ENCODE measurements at places on chromosomes 16 and 17. TPM values are rescaled to one million over a fixed set of nuclear protein-coding genes. Genes with fewer than 3 reads are reported as not detected.

DNA sequence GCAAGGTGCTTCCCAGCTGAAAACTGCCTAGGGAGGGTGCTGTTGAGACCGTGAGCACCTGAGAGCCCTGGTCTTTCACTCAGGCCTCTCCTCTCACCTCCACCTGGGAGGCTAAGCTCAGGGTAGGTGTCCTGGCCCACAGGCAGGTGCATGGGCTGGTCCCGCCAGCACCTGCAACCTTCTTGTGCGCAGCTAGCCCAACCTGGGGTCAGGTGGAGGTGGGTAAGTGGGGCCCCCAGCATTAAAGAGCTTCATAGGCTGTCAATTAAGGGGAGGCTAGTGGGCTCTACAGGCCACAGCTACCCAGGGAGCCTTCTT is 8.7 kb downstream of the ADCY7 start:
- H3K36me3 ChIP-seq, result peaks cover 2% of the 10 kb centered on the region
- H3K4me3 ChIP-seq, result no peak overlapping the region
- H3K4me1 ChIP-seq, result no peaks in the 10 kb centered on the region
- no peaks in the 10 kb centered on the region for H3K27me3 ChIP-seq
- no peak for DNase-seq

DNA sequence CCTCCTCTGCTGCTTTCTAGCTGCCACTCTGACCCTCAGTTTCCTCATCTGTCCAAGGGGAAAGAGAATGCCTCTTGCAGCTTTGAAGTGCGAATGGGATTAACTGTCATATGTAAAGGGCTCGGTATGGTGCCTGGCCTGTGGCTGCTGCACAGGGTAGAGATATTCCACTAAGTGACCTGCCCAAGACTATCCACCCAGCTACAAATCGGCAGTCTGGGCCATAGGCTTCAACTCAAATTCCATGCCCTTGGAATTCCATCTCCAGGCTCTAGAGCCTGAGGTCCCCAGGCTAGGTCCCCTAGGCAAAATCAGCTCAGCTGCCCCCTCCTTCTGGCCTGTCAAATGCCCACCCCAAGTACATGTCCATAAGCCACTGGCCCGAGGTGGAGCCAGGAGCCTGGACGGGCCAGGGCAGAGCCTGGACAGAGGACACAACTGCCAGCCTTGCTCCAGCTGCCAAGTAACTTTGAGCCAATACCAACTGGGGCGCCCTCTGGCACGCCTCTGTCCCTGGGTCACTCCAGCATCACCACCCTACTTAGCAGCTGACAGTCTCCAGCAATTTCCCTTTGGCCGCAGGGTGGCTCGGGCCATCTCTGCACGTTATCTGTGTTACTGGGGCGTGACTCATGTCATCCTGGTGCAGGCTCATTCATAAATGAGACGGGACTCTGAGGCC is 57.2 kb downstream of the SDK2 start:
- H3K4me3 ChIP-seq, result no peak overlapping the region
- H3K27me3 ChIP-seq, result no peaks in the 10 kb centered on the region
- no peaks in the 10 kb centered on the region for H3K4me1 ChIP-seq
- no peak for DNase-seq
- H3K27ac ChIP-seq, result no peak overlapping the region

GRCh38 chr16:73196670-73197069 is 148.7 kb upstream of the ZFHX3 start:
- H3K27me3 ChIP-seq, result peaks cover 14% of the 10 kb centered on the region
- H3K4me3 ChIP-seq, result no peak overlapping the region
- no peaks in the 10 kb centered on the region for H3K36me3 ChIP-seq
- no peak overlapping the region for H3K27ac ChIP-seq

- H3K4me1 ChIP-seq, result peaks cover 37% of the 10 kb centered on the region
- no peak for DNase-seq
- H3K4me3 ChIP-seq, result no peak overlapping the region
- no peaks in the 10 kb centered on the region for H3K27me3 ChIP-seq
Measured at GRCh38 chr16:88758227-88758943, 26.6 kb downstream of the PIEZO1 start.

DNA sequence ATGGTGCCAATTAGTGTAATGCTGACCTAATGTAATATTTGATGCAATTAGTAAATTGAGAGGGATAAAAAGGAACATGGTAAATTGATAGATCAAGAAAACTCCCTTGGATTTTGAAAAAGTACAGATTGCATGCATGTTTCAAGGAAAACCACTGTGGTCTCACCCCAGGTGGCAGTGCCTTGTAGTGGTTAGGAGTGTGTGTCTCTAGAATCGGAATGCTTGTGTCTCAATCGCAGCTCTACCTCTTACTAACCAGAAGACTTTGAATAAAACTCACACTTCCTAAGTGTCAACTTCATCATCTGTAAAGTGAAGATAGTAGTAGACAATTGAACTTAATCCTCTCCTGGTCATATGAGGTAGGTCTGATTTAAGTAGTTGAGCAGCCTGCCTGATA is 128.9 kb upstream of the GOT2 start:
- no peak overlapping the region for H3K4me3 ChIP-seq
- DNase-seq, result no peak
- H3K4me1 ChIP-seq, result no peaks in the 10 kb centered on the region
- H3K27ac ChIP-seq, result no peak overlapping the region
- no peaks in the 10 kb centered on the region for H3K36me3 ChIP-seq

GRCh38 chr16:4285167-4285566 is 12.3 kb upstream of the TFAP4 start:
- H3K27me3 ChIP-seq, result no peaks in the 10 kb centered on the region
- H3K4me3 ChIP-seq, result no peak overlapping the region
- DNase-seq, result no peak
- H3K36me3 ChIP-seq, result no peaks in the 10 kb centered on the region

DNA sequence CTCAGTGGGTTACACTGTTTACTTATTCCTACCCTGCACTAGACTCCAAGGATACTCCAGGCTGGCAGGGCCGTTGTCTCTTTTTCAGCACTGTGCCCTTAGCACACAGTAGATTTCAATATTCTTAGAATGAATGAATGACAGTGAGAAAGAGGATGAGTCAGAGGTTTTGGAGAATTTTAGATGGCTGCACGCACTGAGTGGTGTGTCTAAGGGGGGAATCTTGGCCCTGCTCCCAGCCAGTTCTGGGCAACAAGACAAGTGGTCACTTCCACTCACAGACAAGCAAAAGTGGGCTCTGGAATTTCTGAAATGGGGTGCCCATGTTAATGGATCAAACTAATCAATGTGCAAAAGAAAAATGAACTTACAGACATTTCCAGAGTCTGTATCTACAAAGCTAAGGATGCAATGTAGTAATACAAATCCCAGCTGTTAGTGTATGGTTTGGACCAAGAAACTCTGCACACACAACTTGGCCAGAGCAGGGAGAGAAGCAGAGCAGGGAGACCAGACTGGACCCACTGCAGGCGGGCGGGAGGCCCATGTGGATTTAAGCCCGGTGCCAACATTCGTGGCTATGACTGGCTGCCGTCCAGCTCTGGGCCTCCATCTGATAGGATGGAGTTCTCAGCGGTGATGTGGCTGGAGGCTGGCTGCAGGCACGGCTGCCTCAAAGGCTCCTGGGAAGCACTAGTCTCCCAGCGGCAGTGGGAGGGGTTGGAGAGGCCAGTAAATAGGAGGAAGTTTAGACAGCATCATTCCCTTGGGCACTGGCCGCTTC is 95.6 kb upstream of the CDYL2 start:
- DNase-seq, result peak; percentile 76
- H3K27me3 ChIP-seq, result no peaks in the 10 kb centered on the region
- no peaks in the 10 kb centered on the region for H3K36me3 ChIP-seq
- H3K4me3 ChIP-seq, result no peak overlapping the region

DNA sequence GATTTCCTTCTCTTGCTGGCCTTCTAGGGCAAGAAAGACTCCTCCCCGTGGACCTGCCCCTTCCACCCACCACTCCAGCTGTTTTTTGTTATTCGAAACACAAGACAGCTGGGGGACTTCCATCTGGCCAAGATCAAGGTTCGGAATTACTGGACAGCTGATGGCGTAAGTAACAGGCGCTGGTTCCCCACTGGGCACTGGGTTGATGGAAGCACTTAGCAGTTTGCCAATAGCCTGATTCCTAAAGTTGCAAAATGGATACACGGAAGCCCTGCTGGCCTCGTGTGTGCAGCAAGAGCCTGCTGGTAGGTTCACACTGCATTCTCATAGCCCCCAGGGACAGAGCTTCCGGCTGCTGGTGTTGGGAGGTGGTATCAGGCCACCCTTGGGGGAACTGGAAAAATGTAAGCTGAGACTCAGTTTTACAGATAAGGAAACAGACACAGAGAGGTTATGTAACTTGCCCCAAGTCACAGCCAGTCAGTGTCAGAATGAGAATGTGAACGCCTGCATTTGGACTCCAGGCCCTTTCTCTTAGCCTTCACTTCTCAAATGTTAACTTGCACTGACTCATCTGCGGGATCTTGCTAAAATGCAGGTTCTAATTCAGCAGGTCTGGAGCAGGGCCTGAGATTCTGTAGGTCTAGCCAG is 171.7 kb downstream of the KATNIP start:
- peak; percentile 78 for DNase-seq
- H3K4me3 ChIP-seq, result no peak overlapping the region
- H3K27me3 ChIP-seq, result no peaks in the 10 kb centered on the region
- peaks cover 10% of the 10 kb centered on the region for H3K36me3 ChIP-seq

GRCh38 chr17:34853924-34854323 is 107.3 kb downstream of the CCT6B start:
- no peak overlapping the region for H3K4me3 ChIP-seq
- no peaks in the 10 kb centered on the region for H3K36me3 ChIP-seq
- no peaks in the 10 kb centered on the region for H3K27me3 ChIP-seq

Gene SDR42E2
- not detected for total RNA-seq

Gene CACNG5
- not detected for total RNA-seq

Gene TMEM238L
- not detected for total RNA-seq

Gene TMEM114
- total RNA-seq, result not detected

Gene EVPLL
- not detected for total RNA-seq

Gene FBXW10
- not detected for total RNA-seq
